ENCODE measurements at places on chromosomes 11 and 22.

GRCh38 chr11:56911312-56911711 lies 77.4 kb upstream of the OR5AK2 start:
- DNase-seq, result no peak

DNA sequence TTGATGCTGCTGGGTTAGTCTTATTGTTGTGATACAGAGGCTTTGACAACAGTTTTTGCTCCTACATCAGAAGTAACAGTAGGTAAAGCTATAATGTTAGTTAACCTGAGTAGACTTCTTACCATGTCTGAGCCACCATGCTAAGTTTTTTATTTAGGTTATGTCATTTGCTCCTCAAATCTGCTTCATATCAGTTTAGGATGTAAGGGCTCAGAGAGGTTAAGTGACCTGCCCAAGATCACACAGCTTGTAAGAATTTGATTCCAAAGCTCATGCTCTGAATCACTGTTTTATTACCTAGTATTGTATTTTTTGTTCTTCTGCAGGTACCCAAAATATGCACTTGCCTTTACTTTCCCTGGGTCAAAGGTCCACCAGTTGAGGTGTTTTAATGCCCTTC lies 161.7 kb downstream of the COMMD9 start:
- DNase-seq, result no peak

DNA sequence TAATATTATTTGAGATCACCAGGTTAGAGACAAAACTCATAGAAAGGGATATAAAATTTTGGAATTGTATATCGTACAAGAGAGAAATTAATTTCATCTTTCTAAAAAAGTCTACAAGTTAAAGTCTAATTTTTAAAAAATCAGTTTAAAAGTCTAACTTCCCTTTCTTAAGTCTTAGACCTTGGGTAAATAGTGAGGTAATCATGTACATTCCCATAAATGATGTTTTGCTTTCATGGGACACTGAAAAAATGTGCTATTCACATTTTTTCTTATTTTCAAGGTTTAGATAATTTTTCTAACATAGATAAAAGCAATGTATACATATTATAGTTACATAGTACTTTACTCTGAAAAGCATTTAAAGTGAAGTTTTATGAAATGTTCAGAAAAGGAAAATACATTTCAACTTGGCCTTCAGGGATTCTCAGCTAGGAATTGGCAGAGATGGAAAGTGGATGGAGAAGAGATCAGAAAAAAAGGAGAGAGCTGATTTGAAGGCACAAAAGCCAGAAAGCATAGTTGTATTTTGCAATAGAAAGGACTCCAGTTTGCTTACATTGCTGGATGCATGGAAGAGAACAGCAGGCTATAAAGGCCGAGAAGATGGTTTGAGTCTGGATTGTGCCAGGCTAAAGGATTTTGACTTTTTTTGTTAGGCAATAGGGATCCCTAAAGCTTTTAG lies 194.0 kb downstream of the CASP12 start:
- DNase-seq, result no peak

DNA sequence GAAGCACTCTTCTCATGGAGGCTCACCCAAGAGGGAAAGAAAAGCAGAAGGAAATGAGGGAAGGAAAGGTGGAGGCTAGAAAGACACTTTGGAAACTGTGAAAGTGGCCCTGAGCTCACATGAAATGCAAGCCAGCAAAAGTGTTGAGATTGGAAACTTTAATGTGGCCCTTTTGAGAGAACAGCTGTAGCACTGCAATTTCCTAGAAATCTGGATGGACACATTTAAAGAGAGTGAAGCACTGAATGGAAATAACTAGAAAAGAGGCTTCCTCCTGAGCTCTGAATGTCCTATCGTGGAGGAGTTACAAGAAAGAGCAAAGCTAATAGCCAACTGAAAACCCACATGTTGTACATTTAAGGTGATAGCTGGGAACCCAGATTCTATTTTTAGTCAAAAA lies 56.0 kb downstream of the LIF start:
- no peak for DNase-seq

DNA sequence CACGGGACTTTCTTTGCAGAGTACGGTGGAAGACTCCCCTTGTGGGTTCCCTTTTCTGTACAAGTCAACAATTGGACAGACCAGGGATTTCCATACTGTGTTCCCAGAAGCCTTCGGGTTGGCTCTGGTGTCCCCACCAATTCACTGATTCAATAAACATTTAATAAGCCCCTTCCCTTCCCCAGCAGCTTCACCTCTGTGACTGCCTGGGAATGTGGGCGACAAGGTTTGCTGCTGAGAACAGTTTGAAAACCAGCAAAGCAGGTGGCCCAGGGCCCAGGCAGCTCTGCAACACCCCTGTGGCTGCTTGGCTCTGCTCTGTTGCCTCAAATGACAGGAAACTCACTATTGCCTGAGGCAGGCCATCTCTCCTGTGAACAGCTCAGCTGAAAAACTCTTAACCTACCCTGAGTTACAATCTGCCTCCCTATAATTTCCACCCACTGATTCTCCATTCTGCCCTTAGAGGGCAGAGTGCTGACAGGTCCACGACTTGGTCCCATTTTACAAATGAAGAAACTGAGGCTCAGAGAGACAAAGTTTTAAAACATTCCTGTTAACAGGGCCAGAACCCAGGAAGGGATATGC lies 10.4 kb downstream of the ADORA2A start:
- peak; percentile 70 for DNase-seq

DNA sequence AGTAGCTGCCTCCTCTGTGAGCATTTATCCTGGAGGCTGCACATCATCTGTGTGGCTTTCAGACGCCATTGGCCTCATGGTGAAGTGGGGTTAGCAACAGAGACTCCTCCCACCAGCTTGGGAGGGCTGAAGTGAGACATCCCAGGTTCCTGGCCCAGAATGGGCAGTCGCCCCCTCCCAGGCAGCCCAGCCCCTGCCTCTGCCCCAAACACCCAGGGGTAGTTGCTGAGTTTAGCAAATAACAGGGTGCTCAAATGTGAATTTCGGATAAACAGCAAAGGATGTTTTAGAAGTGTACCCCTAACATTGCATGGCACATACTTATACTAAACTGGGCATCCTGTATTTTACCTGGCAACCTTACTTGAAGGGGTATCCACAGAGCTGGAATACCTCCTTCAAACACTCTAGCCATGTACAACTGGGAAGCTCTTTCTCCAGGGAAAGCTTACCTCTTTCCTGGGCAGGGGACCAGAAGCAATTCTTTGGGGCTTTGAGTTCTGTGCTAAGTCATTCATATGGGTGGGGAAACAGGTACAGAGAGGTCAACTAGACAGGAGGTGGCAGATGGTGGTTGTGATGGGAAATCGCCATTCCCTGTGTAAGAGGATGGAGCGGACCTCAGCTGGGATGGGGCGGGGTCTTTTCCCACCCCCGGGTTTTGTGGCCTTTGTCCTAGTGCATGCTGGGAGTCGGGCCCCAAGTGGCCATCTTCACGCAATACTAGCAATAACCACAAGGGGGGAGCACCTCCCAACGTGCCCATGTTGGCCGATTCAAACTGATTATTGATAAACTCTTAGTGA lies 19.3 kb downstream of the MTFP1 start:
- DNase-seq, result peak; percentile 75

GRCh38 chr22:46965555-46966494 lies 203.4 kb downstream of the TBC1D22A start:
- DNase-seq, result no peak

DNA sequence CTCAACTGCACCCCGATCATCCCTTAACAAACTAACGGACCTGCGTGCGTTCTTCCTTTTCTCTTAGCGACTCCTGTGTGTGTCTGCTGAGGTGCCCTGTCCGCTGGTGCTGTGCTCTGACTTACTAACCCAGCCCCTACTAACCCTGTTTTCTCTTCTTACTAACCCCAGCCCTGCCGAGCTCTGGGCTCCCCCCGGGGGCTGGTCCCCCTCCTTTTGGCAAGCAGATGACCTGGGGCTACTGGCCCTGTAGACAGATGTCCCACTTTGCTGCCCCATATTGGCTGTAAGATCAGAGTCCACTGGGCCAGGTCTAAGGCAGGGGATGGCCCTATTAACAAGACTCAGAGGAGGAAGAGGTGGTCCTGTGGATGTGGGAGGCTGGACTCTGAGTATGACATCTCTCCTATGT lies 14.7 kb downstream of the MIAT start:
- peak; percentile 46 for DNase-seq

GRCh38 chr11:20097319-20098221 lies 62.7 kb downstream of the DBX1 start:
- no peak for DNase-seq

GRCh38 chr11:76025817-76026216 lies 180.5 kb downstream of the WNT11 start:
- DNase-seq, result no peak

DNA sequence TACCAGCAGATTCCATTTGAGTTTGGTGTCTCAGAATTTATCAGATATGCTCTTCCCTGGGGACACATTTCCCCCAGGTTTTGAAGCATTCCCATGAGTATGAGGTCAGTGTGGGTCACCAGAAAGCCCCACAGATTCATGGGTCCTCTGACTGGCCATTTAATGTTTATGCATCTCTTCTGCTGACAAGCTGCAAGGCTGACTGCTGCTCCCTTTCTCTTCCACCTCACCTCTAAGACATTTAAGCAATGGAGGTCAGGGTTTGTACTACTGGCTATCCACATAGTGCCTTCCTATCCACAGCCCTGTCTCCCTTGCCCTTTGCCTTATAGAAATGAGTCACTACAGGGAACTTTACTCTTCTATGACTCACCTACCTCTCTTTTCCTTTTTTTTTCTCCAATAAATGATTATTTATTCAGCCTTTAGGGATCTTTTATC lies 106.0 kb upstream of the TIMP3 start:
- no peak for DNase-seq

DNA sequence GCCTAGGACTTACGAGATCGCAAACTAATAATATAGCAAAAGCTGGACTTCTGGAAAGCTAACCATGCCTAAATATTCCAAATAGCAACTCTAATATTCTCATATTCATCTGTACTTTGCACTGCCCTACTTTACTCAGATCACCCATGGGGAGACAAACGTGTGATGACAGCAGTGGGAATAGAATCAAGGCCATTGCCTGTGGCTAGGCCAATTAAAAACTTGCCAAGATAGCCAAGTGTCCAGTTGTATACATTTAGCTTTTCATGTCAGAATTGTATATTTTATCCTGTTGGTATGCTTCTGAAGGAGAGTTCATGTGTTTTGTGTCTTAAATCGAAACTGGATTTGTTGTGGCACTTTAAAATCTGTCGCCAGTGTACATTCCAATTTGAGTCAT lies 1.2 kb upstream of the CEP126 start:
- no peak for DNase-seq

GRCh38 chr22:23259916-23260644 lies 79.8 kb downstream of the BCR start:
- DNase-seq, result no peak

GRCh38 chr11:127471662-127472061 lies 471.1 kb upstream of the KIRREL3 start:
- no peak for DNase-seq

DNA sequence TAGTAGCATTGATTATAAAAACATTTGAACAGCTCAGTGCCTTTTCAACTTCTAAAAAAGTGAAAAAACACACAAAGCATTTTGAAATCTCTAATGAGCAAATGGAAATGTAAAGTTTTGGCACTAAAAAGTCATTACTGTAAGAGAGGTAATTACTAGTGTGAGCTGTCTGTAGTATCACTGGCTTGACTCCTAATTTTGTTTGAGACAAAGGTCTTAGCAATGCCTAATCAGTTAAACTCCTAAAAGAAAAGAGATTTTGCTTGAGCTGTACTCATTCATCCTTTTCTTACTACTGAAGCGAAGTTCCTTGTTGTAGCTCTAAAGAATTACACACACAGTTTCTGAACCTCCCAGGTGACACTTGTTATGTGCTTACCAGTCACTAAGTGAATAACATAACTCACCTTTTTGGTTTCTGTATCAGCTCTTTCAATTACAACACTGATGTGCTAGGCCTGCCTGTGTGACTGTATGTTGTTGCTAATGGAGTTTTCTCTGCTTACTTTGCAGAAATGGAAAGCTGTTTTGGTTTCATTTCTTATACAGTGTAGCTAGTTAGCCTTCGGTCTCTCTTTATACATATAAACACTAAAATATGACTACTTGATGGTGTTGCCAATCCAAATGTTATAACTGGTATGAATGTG lies 924.4 kb upstream of the TENM4 start:
- DNase-seq, result peak; percentile 46

- DNase-seq, result no peak
Measured at GRCh38 chr11:106625566-106625965, 392.7 kb downstream of the GUCY1A2 start.

GRCh38 chr11:68044898-68045351 lies 6.1 kb downstream of the TCIRG1 start:
- no peak for DNase-seq

- DNase-seq, result no peak
Measured at GRCh38 chr11:123549926-123550917, 104.2 kb downstream of the SCN3B start.

- DNase-seq, result no peak
Measured at GRCh38 chr11:126363706-126364248, 8.3 kb downstream of the ST3GAL4 start.

GRCh38 chr11:5574654-5575053 lies 6.0 kb upstream of the OR52B6 start:
- DNase-seq, result no peak

DNA sequence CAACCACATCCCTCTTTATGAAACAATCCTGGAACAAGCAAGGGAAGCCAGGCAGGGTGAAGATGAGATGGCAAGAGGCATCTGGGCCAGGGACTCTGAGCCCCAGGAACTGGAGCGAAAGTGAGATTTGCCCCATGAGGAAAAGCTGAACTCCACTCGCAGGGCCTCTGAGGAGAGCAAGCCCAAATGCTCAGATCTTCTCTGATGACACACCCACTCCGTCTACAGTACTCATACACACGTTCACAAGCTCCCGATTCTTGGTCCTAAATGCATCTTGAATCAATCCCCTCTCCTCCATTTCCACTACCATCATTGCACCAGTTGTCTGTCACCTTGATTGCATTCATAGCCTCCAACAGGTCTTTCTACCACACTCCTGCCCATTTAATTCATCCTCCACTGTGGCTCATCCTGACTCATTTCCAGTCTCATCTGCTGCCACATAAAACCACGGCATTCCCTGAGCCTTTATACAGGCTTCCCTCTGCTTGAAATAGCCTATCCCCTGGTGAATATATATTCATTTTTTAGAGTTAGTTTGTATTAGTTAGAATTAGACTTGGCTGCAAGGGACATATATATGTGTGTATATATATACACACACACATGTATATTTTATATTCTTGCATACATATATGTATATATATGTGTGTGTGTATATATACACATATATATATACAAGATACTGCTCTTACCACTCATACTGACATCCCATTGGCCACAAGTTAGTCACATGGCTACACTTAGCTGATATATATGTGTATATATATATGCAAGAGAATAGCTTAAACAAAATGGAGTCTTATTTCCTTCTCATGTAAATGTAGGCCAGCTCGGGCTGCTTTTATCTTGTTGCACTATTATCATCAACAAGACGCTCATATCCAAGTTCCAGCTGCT lies 1.4 kb upstream of the APOA5 start:
- no peak for DNase-seq

- no peak for DNase-seq
Measured at GRCh38 chr11:119874660-119875238, 145.7 kb upstream of the NECTIN1 start.

GRCh38 chr22:24133187-24133965 lies 47.9 kb upstream of the SUSD2 start:
- no peak for DNase-seq

- DNase-seq, result no peak
Measured at GRCh38 chr22:46068593-46069491, 81.5 kb upstream of the PPARA start.
